NCI-H187 treated with DMSO at 0.1 percent for 48 hours (cell line): ENCODE measurements at places on chromosomes 7 and 10.

GRCh38 chr7:68411742-68412141 is 1186.5 kb upstream of the AUTS2 start:
- no peak for DNase-seq

- DNase-seq, result no peak
Measured at GRCh38 chr7:37212556-37212955, 236.1 kb downstream of the ELMO1 start.

GRCh38 chr7:49321843-49322242 is 397.5 kb downstream of the CDC14C start:
- no peak for DNase-seq

DNA sequence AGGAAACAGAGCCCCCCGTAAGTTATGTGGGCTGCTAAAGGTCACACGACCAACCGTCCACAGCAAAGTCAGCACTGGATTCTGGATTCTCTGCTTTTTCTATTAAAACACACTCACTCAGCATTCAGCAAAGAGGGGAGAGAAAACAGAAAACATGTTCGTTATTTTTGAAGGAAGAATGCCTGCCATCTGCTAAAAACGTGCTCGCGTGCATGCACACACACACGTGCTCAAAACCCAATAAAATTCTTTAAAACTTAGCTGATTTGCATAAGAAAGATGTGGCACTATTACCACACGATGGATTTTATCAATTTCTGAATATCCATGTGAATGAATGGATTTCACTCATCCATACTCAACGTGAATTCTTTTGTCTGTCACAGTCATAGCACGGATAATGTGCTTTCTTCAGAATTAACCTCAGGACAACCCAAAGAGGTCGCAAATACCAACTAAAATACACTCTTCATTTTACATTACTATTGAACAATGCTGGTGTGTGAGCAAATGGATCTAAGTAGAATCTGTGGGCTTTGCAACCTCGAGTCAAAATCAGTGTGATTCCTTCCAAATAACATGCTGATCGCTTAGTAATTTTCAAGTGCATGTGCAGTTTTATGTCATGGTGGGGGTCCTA is 40.8 kb downstream of the NRP1 start:
- DNase-seq, result no peak

- no peak for DNase-seq
Measured at GRCh38 chr10:78269060-78269459, 235.4 kb downstream of the RPS24 start.

DNA sequence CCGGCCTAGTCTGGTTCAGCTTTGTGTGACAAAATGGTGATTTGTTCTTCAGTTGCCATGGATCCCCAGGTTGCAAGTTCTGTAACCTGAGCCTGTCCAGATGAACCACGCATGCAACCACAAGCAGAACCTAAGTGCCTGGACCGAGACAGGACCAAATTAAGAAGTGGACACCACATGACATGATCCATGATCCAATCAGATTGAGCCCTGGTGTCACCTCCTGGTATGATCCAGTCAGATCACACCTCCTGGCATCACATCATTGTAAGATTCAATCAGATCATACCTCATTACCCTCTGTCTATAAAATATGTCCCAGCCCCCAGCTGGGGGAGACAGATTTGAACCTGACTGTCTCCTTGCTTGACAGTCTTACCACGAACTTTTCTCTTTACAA is 70.0 kb downstream of the MALSU1 start:
- no peak for DNase-seq

- DNase-seq, result no peak
Measured at GRCh38 chr7:148515728-148516695, 74.6 kb upstream of the C7orf33 start.

- DNase-seq, result no peak
Measured at GRCh38 chr10:68463365-68464093, 8.2 kb downstream of the DNA2 start.

GRCh38 chr10:80025281-80025680 is 53.2 kb upstream of the TMEM254 start:
- DNase-seq, result no peak

DNA sequence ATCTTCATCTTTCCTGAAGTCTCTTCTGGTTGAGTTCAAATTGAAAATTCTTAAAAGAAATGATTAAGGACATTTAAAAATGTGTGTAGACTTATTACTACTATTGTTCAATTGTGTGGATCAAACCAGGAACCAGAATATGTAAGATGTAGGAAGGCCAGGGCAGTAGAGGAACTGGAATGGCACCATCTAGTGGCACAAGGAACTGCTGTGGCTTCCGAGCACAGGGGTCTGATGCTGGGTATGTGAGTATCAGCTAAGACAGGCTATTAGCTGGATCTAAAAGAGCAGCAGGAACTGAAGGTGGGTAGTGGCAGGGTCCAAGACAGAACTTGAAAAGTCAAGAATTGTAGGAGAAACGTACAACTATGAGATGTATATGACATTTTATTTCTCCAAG is 247.3 kb downstream of the SEMA3A start:
- DNase-seq, result no peak

GRCh38 chr7:120864141-120864900 is 6.4 kb upstream of the TSPAN12 start:
- no peak for DNase-seq

DNA sequence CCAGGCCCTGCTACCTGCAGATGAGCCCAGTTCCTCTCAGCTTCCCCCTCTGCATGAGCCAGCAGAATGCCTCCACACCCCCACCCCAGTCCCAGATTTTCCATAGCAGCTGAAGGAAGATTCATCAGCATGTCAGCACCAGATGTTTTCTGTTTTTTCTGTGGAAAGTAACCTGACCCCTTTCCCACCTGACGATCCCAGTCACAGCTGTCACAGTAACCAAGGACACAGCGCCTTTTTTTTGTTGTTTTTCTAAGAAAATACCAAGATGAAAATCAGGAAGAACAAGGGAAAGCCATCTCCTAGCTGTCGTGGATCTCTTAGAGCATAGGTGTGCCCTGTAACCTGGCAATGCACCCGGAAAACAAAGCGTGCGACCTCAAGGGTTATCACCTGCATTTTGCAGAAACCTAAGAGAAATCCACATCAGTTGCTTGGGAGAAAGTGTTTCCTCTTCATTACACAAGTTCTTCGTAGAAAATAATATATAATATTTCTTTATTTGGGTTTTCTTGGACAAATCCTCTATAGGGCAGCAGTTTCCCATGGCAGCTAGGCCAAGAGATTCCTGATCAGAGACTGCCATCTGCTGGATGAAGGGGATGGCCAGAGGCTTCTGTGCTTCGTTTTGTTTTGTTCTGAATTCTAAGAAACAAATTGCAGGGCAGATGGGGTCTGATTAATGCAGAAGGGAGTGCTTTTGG is 401.9 kb downstream of the TNS3 start:
- no peak for DNase-seq

DNA sequence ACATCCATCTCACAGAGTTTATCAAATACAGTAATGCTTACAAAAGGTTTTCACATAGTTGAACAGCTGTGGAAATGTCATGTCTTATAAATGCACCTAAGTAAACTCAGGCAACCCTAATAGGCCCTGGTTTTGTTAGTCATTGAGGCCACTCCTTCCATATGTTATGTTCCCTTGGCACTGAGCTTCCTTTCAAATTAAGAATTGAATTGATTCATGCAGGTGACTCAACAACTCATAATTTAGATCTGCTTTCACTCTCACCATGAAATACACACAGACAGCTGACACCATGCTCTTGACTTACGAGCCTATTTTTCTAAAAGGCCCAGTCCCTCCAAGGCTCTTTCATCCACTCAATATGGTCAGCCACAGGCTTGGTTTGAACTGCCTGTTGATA is 476.9 kb downstream of the KCNMA1 start:
- DNase-seq, result peak; percentile 62

DNA sequence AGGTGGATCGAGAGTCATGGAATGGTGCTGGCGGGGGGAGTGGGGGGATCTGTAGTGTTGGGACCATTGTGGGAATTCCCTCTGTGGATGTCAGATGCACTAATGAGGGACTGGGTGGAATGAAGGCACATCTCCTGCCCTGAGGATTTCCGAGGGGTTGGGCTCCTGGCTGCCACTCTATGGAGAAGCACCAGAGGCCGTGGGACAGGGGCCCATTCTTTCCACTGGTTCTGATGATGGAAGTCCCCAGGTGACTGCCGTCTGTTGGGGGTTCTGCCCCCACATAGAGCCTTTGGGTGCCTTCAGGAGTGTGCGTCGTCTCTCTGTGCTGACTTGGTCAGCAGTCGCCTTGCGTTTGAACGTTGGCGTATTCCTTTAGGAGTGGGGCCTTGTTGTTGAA is 202.9 kb downstream of the GLRX3 start:
- no peak for DNase-seq

DNA sequence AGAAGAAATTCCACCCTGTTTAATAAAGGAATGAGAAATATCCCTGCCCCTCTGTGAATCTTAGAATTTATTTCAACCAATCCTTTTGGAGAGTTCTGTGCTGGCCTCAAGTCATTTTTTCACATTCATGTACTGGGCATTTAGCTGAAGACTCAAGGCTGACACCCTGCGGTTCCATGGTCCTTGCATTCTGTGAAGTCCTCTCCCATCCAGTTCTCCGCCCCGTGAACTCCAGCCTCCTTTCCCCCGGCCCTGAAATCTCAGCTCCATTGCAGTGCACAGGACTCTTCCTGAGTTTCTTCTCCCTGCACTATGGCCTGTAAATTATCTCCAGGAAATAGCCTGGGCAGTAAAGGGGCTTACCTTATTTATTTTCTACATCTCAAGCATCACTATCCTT is 183.0 kb upstream of the KCND2 start:
- no peak for DNase-seq

GRCh38 chr7:2468227-2468626 is 8.0 kb downstream of the GRIFIN start:
- DNase-seq, result no peak

- DNase-seq, result no peak
Measured at GRCh38 chr10:77586719-77587415, 50.7 kb downstream of the KCNMA1 start.

DNA sequence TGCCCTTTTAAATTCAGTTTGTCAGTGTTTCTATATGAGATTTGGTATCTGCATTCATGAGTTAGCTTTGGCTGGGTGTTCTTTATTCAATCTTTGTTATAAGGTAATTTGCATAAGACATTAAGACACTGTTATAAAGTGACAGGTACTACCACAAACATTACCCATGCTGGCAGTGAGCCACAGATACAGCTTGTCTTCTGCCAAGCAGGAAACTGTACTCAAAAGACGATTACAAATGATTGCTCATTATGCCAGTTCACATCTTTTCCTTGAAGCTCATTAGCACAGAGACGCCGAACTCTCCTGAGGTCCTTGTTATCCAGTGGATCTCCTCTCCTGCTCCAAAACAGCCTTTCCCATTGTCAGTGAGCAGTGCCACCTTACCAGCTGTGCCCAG is 30.4 kb downstream of the AMPH start:
- no peak for DNase-seq

DNA sequence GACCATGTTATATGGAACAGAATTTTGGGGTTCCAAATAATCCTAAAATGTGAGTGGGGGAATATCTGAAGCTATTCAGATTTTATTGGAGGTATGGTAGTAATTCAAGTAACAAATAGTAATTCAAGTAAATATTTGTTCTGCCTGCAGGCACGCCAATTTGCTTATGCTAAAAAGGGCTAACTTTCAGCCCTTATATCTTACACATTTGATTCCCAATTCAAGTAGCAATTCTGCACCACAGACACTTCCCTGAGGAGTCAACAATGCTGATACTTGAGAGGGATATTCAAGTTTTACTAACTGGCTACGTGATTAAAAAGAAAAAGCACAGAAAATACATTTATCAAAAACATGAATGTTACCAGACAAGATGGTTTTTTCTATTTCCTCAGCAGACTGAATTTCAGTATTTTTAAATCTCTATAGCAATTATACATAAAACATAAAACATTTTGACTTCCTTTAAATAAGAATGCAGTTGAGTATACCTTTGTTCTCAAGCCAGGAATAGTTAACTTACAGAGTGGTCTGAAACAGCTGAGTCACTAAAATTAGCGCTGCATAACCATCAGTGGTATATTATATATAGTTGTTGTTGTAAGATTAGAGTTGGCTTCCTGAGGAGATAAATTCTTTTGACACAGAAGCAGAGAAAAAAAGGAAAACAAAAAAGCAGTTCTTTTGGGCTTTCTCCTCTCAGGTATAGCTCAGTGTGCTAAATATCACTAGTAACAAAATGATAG is 33.9 kb downstream of the MTPN start:
- DNase-seq, result no peak

DNA sequence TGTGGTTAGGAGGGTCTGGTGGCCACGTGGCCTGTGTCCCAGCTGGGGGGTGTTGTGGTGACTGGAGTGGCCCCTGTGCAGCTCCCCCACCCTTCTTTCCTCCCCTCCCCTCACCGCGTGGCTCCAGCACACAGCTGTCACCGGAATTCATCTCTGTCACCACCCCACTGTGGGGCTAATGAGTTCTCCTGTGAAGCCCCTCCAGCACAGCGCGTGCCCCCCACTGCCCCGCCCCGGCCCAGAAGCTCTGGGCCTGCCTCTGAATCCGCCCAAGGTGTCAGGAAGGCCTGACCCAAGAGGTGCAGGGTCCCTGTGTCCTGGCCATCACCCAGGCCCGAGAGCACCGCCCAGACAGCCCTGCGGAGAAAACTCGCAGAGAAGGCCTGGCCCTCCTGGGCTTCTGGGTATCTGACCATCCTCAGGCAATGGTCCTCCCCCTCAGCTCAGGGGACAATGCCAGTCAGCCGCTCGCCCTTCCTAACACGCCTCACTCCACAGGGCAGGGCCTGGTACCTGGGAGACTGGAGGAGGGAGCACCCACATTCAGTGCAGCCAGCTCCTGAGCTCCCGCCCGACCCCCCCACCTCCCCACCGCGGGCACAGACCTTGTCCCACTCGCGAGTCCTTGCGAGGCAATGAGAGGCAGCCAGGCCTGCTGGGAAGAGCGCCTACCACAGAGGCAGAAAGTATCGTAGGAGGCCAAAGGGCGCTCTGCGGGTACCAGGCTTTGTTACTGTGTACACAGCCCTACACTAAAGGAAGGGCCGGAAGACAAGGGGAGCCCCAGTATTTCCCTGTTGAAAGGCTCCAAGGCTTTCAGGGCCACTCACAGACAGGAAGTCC is 38.2 kb downstream of the GBX1 start:
- DNase-seq, result no peak

DNA sequence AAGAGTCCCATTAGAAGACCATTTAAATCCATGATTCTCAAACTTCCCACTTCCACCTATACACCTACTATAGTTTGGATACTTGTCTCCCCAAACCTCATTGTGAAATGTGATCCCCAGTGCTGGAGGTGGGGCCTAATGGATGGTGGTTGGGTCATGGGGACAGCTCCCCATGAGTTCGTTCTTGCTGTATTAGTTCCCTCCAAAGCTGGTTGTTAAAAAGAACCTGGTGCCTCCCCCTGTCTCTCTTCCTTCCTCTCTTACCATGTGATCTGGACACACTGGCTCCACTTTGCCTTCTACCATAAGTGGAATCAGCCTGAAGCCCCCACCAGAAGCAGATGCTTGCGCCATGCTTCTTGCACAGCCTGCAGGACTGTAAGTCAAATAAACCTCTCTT is 53.9 kb downstream of the WIPF3 start:
- DNase-seq, result no peak
